ENCODE measurements at places on chromosomes 11 and 22.

- no peak for DNase-seq
These were observed 4.2 kb downstream of the THYN1 start for GRCh38 chr11:134248910-134249480.

- DNase-seq = no peak
These were observed 528.4 kb downstream of the TBC1D22A start for GRCh38 chr22:47290706-47291430.

- DNase-seq = no peak
These were observed 7.4 kb downstream of the KMT2A start for GRCh38 chr11:118443590-118444218.

DNA sequence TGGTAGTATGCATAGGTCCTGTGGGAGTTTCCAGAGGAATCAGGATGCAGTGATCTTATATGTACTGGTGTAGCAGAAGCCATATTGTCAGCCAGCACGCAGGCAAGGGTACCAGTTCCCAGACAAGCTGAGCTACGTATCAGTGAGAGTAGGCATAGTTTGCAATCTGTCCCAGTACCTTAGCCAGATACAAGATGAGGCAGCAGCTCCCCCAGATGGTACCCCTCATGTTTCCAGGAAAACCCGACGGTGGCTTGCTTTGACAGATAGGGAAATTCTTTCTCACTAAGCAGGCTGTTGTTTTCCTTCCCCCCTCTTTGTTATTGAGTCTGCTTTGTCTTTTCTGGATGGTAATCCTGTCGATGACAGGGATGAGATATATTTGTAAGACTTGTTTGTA lies 109.7 kb upstream of the RRM1 start:
- DNase-seq = peak; percentile 44
